ENCODE measurements at places on chromosomes 1 and 21.

GRCh38 chr1:176877557-176877956 lies 287.0 kb downstream of the ASTN1 start:
- DNase-seq: no peak

GRCh38 chr1:22041505-22041904 lies 11.0 kb upstream of the CDC42 start:
- DNase-seq: no peak

DNA sequence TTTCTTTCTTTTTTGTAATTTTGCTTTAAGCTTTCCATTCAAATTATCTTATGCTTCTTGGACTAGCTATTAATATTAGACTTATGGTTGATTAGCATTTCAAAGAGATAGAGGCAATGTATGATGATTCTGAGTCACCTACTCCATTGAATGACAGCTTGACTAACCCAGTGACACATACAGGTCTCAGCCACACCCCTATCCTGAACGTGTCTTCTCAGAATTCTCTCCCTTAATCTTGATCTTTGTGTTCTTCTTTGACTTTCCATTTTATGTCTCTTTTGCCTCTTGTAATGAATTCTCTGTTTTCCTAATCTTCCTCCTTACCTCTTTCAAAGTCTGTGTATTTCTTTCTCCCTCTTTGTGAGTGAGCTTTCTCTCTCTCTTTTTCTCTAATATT lies 241.1 kb downstream of the PDE4B start:
- no peak for DNase-seq

- DNase-seq: peak; percentile 13
Measured at GRCh38 chr1:41418857-41419583, 57.8 kb downstream of the FOXO6 start.

GRCh38 chr1:154348429-154349076 lies 23.2 kb downstream of the ATP8B2 start:
- no peak for DNase-seq

- DNase-seq: no peak
Measured at GRCh38 chr1:38334930-38335592, 288.5 kb upstream of the POU3F1 start.

DNA sequence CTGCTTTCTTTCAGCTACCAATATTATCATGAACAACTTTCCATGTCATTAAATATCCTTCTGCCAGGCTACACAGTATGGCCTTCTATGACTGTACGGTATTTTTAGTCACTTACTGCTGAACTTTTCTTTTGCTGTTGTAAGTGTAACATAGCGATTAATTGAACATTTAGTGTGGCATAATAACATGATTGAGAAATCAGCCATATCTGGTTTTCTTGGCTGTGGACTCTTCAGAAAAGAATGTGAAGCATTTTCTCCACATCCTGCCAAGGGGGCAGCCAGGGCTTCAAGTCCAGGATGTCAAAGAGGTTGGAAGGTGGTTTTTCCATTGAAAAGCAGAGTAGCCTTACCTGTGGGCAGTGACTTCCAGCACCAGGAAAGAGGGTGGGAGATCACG lies 8.8 kb upstream of the AHCYL1 start:
- no peak for DNase-seq

GRCh38 chr1:180211860-180212229 lies 18.2 kb upstream of the LHX4 start:
- no peak for DNase-seq
